ENCODE measurements at places on chromosomes 11 and 22.

DNA sequence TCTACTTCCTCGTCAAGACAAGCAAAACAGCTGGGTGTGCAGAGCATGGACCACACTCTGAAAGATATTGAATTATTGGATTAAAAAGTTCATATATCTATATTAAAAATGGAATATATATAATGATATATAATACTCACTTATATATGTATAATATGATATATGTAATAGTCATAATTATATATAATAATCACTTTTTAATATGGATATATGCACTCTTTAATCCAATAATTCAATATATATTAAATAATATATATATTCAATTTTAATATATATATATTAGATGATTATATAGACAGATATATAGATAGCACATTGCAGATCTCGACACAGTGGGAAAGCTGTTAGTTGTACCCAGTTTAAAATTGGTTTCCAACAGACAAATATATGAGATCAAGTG, 182.1 kb upstream of the CARD18 start:
- DNase-seq = no peak

DNA sequence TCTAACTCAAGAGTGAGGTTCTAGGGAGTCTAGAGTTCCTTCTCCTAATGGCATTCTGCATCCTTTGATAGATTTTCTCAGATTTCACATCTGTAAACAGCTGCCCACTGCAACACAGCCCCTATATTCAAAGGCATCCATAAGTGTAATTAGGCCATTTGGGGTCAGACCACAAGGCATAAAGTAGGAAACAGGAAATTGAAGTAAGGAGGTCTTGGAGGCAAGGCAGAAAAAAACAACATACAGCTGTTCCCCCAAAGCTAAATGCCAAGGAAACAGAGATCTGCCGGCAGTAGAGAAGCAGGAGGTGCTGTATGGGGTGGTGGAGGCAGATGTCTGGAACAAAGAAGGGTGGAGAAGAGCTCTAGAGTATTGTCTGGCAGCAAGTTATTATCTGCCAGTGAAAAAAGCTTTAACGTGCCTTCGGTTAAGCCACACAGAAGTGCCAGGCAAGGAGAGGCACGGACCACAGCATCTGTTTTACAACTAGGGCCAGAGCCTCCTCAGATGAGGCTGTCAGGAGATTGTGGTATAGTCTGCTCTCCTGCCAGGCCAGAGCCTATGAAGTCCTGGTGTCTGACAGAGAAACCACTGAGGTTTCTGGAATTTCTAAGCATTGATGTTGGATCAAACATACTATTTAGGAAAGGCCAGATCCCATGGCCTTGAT, 100.2 kb upstream of the CHRM4 start:
- no peak for DNase-seq

GRCh38 chr11:93645938-93646337, 15.5 kb upstream of the CEP295 start:
- DNase-seq = no peak

- no peak for DNase-seq
Measured at GRCh38 chr22:17873116-17873515, 98.8 kb upstream of the BID start.

DNA sequence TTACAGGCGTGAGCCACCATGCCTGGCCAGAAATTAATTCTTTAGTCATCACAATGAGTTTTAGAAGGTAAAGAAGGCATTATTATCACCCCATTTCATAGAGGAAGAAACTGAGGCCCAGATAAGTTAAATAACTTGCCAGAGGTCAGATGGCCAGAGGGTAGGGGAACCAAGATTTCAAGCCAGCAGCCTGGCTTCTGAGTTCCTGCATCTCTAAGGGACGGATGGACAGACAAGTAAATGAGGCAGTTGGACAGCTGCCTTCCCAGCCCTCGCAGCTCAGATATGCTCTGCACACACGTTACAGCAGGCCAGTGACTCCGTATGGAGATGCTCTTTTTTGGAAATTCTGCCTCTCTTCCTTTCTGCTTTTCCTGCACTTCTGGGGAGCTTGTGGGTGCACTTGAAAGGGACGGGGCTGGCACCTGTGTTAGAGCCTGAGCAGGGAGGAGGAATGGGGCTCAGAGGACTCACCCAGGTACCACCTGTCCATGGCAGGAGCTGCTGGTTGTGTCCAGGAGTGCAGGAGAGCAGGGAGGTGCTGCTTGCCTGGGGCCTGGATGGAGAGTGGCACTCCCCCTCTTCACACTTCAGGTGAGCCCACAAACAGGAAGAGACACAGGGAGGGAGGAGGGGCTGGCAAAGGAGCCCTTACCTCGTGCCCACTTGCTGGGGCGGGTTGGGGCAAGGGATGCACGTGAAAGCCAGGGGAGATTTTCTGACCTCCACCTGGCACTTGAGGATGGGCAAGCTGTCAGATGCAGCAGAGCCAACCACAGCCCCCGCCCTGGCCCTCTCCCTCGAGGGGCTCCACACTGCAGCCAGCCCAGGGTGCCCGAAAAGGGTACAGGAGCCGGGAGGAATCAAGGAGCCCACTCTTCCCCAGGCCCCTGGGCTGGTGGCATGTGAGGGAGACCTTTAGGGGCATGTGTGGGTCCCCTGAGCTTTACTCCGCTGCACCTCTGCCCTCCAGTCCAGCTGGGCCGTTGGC, 3.3 kb upstream of the FXYD2 start:
- no peak for DNase-seq

DNA sequence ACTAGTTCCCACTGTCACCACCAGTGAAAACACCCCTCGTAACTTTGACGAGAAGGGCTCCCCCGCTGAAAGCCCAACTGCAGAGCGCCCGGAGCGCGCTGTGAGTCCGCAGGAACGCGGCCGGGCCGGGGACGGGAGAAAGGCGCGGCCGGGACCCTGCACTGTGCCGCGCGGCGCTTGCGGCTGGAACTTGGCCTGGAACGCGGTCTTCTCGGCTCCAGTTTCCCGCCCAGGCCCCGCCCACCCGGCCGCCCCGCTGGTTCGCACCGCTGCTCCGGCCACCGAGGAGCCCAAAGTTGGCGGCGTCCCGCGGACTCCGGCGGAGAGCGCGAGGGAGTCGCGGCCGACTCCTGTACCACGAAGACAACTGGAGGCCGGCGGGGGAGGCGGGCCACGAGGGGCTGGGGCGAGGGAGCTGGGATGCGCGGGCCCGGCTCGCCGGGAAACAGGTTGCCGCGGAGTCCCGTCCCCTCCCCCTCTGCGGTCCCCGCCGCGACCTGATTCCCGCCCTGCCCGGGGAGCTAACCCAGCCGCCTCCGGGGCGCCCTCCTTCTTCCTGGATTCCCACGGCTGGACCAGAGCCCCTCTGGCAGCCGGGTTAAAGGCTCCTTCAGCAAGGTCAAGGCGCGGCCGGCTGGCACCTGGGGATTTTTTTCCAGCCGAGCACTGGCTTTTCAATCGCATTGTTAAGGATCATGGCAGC, 3.4 kb downstream of the TENM4 start:
- peak; percentile 26 for DNase-seq

- DNase-seq = no peak
Measured at GRCh38 chr22:37228106-37229011, 15.7 kb downstream of the RAC2 start.

- DNase-seq = no peak
Measured at GRCh38 chr11:27200779-27201453, 160.3 kb downstream of the BBOX1 start.

DNA sequence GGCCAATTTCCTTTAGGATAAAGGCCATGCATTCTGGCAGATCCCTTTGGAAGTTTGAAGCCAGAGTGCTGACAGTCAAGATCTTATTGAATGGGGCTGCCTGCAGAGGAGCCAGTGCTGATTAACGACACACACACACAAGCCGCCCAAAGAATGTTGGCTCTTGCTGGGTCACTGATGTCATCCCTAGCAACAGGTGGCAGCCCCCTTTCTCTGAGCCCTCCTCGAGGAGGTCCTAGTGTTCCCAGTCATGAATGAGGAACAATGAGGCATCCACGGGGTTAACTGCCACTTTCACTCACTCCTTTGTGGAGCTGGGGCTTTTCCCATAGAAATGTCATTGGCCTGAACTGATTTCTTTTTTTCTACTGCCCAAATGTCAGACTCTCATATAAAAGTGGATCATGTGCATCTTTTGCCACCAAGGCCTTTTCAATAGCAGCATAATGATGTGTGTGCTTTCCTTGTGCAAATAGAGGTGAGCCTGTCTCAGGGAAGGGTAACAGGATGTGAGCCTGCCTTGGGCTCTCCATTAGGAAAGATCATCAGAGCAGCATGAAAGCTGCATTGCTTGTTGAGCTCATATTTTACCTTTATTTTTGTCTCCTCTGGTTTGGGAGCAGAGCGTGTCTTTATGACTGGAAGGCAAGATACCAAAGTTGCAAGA, 301.8 kb upstream of the MTNR1B start:
- no peak for DNase-seq

DNA sequence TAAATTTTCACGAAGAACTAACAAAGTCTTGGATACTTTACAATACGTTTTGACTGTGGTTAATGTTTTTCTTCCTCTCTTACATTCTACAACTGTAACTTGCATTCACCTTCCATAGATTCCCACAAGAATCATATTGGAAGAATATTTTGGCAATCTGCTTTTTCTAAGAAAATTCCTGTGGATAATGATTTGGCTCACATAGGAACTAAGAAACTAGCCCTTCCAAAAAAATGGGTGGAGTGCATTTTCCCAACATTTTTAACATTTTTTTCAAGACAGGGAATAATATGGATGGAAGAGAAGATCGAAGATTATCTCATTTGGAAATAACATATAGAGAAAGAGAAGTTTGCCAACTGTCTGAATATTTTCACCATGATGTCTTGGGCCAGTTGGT, 256.9 kb upstream of the POU2AF2 start:
- no peak for DNase-seq

- no peak for DNase-seq
Measured at GRCh38 chr22:35506259-35506570, 34.4 kb upstream of the RASD2 start.

GRCh38 chr11:116376547-116376946, 396.2 kb downstream of the BUD13 start:
- DNase-seq = no peak

GRCh38 chr11:106842134-106842533, 176.1 kb downstream of the GUCY1A2 start:
- DNase-seq = no peak

DNA sequence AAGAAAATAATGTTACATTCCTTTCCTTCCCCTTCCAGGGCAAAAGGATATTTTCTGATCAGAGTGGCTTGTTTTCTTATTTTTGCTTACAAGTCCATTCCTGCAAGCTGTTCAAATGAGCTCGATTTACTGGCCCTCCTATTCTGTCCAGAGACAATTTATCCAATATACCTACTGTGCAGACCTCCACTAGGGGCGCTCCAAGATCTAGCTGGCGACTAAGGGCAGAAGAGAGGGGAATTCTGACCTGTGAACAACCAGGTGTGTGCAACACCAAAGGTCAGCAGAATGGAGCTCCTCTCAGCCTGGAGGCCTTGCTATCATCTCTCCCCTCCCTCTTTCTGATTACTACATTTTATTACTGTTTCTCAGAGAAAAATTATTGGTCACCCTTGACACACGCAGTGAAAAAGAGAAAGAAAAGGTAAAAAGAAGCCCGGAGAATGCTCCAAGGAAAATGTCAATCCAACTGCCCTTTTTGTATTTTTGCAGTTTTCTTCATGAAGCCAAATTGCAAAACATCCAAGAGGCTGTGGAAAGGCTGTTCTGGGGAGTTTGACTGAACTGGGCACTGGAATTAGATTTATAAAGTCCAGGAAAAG, 3.2 kb downstream of the SEZ6L start:
- peak; percentile 23 for DNase-seq

DNA sequence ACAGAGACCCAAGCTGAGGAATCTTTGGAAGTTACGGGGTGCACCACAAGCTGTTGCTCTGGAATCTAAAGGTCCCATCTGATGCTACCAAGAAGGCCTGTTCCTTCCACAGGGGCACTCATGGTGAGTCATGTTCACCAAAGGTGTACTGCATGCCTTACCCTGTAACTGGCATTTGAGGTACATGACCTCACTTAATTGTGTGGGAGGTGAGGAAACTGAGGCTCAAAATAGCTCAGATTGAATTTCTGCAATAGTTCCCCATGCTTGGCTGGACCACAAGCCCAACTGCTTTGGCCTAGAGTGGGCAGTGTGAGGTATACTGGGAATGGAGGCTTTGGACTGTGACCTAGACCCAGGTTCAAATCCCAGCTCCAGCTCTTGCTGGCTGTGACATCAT, 8.2 kb downstream of the MTFP1 start:
- DNase-seq = no peak

- DNase-seq = no peak
Measured at GRCh38 chr22:40008726-40009291, 14.1 kb downstream of the FAM83F start.

DNA sequence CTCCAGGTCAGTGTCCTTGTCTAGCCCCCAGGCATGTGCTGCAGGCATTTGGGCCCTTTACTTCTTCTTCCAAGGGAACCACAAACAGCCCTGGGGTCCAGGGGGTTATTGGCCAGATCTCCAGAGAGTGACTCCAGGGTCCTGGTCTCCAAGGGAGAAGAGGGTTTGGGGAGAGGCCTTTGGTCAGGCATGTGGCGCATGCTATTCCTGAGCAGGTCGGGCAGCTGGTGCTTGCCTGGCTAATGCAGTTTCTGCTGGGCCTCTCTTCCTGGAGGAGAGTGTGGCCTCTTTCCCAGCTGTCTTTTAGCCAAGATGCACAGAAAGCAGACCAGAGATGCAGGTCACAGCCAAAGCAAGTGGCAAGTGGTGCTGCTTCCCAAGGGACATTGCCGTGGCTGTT, 3.8 kb upstream of the RFPL2 start:
- DNase-seq = no peak

GRCh38 chr11:38538866-38539680, 1941.0 kb upstream of the RAG2 start:
- no peak for DNase-seq

DNA sequence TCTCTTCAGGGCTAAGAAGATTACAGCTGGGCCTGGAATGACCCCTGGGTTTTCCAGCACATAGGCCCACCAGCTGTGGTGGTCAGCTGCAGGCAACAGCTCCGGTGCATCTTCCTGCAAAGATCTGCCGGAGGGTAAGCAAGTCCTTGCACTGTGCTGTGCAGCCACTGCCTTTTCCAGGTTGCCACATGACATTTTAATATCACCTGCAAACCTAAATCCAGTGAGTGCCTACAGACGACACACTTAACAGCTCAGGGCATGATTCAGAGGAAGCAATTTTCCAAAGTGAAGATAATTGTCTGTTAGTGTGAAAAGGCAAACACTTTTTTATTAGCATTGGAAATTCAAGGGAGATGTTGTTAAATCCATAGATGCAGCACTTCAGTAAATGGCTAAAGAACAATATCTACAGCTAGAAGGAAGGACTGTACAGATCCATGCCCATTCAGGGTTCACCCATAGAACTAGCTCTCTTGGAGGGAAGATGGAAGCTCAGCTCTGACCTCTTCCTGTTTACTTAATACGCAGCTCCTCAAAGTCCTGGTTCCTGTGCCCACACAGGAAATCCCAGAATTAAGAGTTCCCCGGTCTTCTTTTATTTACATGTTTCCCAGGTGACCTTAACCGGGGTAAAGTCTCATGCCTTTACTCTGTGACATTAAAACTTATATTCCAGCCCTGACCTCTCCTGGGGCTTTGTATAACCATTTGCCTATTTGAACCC, 13.3 kb upstream of the NRIP3 start:
- peak; percentile 5 for DNase-seq

Measured in cardiac fibroblast (primary cell).